ENCODE measurements at places on chromosomes 6 and 20.

GRCh38 chr6:11368760-11369159, 136.3 kb upstream of the NEDD9 start:
- H3K27me3 ChIP-seq = no peaks in the 10 kb centered on the region
- H3K4me1 ChIP-seq = peaks cover 15% of the 10 kb centered on the region
- peak overlapping the region; percentile 98 for H3K27ac ChIP-seq
- no peak overlapping the region for H3K4me3 ChIP-seq

GRCh38 chr20:2509794-2510193, 1.1 kb upstream of the ZNF343 start:
- no peaks in the 10 kb centered on the region for H3K27me3 ChIP-seq
- H3K4me3 ChIP-seq = peak overlapping the region; percentile 98
- DNase-seq = no peak
- no peak overlapping the region for H3K27ac ChIP-seq

- DNase-seq = no peak
- H3K27ac ChIP-seq = no peak overlapping the region
- no peak overlapping the region for H3K4me3 ChIP-seq
Observed at GRCh38 chr6:14709066-14709670, 536.7 kb upstream of the JARID2 start.

- H3K4me3 ChIP-seq = no peak overlapping the region
- H3K36me3 ChIP-seq = no peaks in the 10 kb centered on the region
- peaks cover 40% of the 10 kb centered on the region for H3K27me3 ChIP-seq
- H3K4me1 ChIP-seq = no peaks in the 10 kb centered on the region
- DNase-seq = no peak
- no peak overlapping the region for H3K27ac ChIP-seq
Observed at GRCh38 chr20:46751856-46752255, 42.4 kb downstream of the SLC2A10 start.

DNA sequence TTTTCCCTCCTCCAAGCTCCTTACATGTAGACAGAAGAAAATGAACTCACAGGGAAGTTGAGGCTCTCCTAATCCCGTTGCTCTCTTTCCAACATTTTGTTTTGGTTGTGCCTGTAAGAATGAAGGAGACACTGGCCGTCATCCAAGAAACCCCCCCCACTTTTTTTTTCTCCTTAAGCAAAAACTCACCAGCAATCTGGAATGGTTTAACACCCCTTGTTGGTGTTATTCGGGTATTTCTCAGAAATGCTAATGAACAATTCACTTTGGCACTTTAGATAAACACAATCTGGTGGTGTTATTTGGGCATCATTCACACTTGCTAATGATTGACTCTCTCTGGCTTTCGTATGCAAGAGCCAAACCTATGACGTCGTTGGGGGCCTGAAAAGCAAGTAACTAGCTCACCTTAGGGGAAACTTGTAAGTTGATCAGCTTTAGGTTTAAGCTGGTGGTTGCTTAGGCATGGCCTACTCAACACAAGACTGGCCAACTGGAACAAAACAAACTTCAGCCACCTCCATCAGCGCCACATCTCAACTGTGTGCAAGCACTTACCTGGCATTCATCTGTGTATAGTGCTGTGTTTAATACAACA, 24.3 kb upstream of the OLIG3 start:
- no peak overlapping the region for H3K27ac ChIP-seq
- no peak for DNase-seq
- H3K27me3 ChIP-seq = peaks cover 30% of the 10 kb centered on the region

GRCh38 chr20:59802018-59802417, 131.4 kb downstream of the SYCP2 start:
- no peak overlapping the region for H3K4me3 ChIP-seq

DNA sequence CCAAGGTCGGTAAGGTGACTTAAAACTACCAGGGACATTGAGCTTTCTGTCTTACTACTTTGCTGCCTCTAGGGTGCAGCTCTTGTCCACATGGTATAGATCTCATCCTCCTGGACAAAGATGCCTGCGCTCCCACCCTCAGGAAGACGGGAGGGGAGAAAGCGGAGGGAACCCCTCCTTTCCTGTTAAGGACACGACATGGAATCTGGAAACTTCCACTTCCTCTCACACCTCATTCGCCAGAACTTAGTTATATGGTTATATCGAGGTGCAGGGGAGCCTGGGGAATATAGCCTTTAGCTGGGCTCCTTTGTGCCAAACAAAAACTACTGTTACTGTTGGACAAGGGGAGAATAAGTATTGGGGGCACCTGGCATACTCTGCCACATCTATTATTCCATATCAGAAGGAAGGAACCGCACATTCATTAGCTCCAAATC, 224.3 kb upstream of the TSHZ2 start:
- no peaks in the 10 kb centered on the region for H3K36me3 ChIP-seq
- peak; percentile 20 for DNase-seq
- no peak overlapping the region for H3K27ac ChIP-seq
- H3K4me3 ChIP-seq = no peak overlapping the region
- no peaks in the 10 kb centered on the region for H3K27me3 ChIP-seq
- H3K4me1 ChIP-seq = no peaks in the 10 kb centered on the region

- no peak overlapping the region for H3K27ac ChIP-seq
- H3K4me3 ChIP-seq = no peak overlapping the region
- peaks cover 3% of the 10 kb centered on the region for H3K4me1 ChIP-seq
- no peak for DNase-seq
- H3K36me3 ChIP-seq = no peaks in the 10 kb centered on the region
- H3K27me3 ChIP-seq = no peaks in the 10 kb centered on the region
Observed at GRCh38 chr6:119161438-119161837, 83.0 kb upstream of the FAM184A start.
